ENCODE measurements at places on chromosomes 5 and 9. TPM values are rescaled to one million over a fixed set of nuclear protein-coding genes. Genes with fewer than 3 reads are reported as not detected.

Gene SNCAIP
- 2.9 TPM for total RNA-seq

Gene ANKRD34B
- total RNA-seq: not detected

Gene SLC2A6
- 8.7 TPM for total RNA-seq

Gene PRELID2
- 23.5 TPM for total RNA-seq

Gene ARL14EPL
- total RNA-seq: not detected

Gene PCA3
- not detected for total RNA-seq

Gene JAKMIP2
- not detected for total RNA-seq

Gene HAVCR1
- not detected for total RNA-seq

Gene DAB2IP
- total RNA-seq: 71.6 TPM

Gene CYLC2
- not detected for total RNA-seq

Gene ENC1
- total RNA-seq: 12.9 TPM

Measured in ascending aorta (tissue), 2 donors.